C1 segment of cervical spinal cord (tissue), 14 donors: ENCODE measurements at places on chromosomes 11 and 22.

GRCh38 chr11:108218455-108218854 is 4.0 kb downstream of the NPAT start:
- no peak for DNase-seq

DNA sequence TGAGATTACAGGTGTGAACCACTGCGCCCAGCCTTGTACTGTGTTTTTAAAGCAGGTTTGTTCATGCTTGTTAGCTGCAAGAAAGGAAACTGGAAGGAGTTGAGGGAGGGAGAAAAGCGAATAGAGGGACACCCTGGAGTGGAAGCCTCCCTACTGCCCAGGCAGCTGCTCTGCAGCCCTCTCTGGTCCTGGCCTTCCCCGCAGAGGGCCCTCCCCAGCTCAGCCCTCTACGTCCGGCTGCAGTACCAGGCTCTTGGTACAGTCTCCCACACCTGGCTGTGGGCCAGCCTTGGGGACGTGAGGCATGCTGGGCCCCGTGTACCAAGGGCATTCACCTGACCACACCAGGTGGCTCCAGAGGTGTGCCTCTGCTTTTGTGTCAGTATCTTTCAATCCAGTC is 70.8 kb downstream of the MED15 start:
- DNase-seq: no peak

DNA sequence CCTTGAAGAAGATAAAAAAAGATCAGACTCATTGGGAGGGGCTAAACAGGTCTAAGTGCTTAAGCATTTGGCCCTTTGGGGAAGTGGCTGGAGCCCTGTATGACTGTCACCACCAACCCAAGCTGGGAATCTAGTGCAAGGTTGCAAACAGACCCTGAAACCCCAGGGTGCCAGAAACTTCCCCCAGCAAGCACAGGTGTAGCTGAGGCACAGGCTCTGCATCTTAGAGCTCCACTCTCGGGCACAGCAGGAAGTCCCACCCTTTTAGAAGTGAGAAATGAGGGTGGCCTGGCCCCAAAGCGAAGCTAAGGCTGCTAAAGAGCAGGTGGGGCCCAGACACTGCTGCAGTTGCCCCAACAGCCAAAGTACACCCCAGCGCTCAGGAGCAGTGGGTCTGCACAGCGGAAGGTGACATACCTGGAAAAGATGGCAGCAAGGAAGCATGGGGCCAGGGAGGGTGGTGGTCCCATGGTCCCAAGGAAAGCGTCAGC is 5.8 kb upstream of the KDM2A start:
- no peak for DNase-seq

DNA sequence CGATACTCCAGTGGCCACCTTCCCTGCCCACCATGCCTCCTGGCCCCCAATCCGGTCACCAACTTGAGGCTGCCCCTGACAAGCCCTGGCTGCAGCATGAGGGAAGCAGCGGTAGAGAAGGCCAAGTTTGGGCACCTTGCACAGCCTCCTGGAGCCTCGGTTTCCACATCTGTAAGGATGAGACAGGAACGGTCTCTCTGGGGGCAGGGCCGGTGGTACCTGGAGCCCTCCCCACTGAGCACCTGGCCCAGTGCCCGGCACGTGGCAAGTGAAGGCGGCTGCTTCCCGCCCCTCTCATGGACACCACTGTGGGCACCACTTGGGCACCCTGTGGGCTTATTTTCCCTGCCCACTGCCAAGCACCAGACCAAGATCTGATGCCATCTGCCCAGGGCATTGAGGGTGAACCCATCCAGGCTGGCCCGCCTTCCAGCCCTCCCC is 77.8 kb downstream of the CDKN1C start:
- DNase-seq: no peak

GRCh38 chr11:94519478-94520084 is 7.3 kb downstream of the C11orf97 start:
- no peak for DNase-seq

- DNase-seq: peak; percentile 94
These were observed 465 bp upstream of the TTC9C start for GRCh38 chr11:62727872-62728170.

DNA sequence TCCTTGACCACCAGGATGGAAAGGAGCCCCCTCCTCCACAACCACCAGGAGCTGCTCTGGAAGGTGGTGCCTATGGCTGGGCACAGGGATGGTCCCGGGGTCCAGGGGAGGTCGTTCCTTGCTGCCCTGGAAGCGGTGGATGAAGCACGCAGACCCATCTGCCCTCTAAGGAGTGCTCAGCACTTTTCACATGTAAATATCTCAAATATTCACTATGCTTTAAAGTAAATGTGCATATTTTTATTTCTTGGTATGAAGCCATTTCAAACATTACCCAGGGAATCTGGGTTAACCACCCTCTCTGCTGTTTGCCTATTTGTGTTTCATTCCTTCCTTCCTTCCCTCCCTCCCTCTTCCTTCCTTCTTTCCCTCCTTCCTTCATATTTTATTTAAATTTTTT is 21.7 kb downstream of the SPATA19 start:
- DNase-seq: no peak

- no peak for DNase-seq
These were observed 22.3 kb upstream of the SLC36A4 start for GRCh38 chr11:93220078-93220477.

DNA sequence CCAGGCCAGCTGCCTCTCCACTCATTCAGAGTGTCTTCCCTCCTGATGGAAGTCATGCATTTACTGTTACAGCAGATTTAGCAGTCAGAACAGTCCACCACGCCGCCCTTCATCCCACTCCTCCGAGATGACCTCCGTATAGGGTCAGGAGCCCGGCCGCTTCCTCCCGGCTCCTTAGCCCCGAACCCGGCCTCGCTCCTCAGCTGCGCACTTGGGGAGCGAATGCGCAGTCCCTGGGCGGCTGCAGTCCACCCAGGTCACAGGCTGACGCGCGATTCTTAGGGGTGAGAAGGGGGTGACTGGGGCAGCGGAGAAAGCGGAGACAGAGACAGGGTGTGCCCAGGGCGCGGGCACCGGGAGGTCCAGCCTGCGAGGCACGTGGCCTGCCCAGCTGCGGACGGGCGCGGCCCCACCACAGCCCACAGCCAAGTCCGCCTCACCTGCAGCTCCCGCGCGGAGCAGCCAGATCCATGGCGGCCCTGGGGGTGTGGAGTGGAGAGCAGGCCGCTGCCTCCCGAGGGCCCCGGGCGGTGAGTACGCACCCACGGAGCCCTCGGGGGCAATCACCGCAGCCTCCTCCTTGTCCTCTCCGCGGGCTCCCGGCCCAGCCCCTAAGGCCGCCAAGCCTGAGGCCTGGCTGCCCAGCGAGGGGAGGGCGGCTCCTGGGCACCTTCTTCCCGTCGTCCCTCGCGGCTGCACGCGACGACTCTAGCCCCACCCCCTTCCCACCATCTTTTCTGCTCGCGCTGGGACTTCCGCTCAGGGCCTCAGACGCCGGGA is 286.6 kb downstream of the BRD1 start:
- no peak for DNase-seq

DNA sequence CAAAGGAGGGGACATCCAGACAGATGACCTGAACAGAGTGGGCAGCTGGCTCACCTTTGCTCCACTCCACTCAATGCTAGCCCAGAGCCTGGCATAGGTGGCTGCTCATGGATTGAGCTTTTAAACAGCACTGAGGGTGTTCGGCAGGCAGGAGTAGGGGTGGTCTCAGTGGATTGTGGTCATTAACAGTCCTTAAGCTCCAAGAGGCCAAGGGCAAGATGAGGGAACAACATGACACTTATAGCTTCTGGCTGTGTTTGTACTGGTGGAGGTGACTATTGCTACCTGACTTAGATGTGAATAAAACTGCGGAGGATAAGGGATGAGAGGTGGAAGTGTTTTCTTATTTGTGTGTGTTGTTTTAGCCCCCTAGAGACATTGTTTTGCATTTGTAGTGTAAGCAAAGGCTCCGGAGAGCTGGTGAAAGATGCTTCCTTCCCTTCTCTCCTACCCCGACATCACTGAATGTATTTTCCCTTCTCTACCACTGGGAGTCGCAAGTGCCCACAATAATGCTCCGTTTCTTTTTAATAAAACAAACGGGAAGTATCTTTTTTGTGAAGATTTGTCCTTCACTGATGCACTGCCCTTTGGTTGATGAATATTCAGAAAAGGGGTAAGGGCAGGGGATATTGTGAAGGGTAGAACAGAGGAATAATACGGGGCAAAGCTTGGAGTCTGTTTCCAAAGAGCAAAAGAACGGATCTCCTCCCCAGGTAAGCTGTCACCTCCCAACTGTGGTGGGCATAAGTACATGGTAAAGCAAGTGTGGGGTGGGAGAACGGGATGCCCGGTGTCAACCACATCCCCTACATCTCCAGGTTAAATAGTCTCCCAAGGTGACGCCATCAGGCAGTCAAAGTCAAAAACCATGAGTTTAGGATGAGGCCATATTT is 27.5 kb upstream of the MTNR1B start:
- no peak for DNase-seq

DNA sequence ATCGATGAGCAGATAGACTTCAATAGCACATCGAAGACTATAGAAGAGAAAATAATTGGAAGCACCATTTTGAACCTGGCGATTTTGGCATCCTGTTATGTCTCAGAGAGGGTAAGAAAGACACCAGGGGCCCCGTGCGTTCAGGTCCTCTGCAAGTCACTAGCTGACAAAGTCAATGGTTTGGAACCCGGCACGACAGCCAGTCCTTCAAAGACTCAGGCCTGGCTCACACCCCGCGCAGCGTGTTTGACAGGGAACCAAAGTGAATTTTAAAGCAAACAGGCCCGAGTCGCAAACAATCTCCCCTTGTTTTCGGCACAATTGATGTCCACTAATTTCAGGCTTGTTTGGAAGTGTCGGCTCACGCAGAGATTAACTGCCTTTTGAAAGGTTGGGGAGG is 716.6 kb downstream of the BRD1 start:
- no peak for DNase-seq

DNA sequence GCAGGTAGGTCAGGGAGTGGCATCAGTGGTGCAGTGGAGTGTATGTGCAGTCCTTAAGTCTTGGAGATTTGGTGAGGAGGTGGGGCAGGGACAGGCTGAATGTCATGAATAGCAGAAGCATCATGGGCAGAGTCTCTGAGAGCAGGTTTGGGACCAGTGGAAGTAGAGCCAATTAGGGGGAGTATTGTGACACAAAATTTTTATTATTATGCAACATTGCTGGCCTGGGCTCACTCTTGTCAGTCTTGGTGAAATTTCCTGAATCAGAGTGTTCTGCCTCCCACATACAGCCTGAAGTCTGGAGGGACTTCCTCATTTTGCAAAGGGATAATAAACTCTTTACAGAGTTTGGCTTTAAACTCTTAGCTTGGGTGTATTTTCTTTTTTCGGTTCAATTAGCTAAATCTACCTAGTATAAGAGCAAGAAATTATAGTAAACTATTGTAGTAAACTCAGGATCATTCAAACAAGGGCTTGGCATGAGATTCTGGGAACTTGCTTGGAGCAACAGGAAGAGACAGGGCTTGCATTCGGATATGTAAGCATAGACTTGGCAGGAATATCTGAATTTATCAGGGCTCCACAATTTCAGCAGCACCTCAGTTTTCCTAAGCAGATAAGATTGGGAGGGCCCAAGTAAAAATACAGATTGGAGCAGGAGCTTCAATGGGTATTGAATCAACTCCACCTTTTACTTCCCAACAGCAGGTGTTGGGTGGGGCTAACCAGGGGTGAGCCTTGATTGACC is 67.7 kb downstream of the FDX1 start:
- DNase-seq: no peak

DNA sequence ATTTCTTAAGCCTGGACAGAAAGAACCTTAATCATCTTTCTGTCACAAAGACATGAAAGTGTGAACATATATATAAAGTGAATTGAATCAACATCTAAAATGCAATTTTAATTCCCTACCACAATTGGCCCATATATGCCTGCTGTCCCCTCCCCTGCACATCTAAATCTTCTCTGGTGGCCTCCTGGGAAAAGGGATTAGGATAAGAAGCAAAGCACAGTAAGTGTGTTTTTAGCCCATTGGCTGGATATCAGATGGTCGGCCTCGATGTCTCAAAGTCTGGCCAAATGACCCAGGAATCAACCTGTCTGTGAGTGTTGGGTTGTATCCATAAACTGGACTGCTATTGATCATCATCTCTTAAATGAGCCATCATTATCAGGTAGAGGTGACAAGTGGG is 5.8 kb downstream of the MMP3 start:
- no peak for DNase-seq

DNA sequence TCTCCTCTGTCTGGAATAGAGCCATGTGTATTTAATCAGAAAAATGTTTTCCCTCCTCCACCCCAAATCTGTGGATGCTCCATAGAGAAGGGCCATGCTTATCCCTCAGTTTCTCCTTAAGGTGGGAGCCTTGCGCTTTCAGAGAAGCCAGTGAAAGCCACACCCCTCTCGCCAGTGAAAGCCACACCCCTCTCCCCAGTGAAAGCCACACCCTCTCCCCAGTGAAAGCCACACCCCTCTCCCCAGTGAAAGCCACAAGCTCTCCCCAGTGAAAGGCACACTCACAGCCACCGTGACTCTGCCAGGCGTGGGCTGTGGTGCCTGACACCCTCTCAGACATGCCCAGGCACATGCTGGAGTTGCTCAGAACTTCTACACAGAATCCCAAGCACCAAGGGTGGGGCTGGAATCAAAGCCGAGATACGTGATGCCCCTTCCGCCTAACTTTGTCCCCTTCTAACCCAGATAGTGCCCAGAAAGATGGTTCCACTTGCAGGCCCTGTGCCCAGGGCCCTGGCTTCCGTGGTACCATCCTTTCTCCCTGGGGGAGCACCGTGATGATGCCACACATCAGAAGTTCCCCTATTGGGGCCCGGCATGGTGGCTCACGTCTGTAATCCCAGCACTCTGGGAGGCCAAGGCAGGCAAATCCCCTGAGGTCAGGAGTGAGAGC is 16.5 kb upstream of the PRR5 start:
- DNase-seq: no peak

DNA sequence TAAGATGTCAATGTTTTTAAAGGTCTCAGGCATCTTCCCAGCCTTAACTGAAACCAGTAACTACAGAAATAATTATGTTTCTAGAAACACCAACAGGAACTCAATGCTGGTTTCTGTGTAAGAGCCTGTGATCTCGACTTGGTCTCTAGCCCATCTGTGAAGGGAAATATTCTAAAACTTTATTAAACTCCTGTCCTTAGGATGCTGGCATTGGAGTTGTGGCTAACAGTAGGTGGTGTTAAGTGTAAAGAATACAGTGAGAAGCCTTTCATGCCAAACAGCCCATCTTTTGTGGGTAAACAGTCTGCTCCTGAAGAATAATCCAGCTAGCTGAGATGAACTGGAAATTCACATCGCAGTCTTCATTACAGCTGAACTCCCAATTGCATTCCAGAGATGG is 133.2 kb downstream of the ADAMTS15 start:
- DNase-seq: no peak

DNA sequence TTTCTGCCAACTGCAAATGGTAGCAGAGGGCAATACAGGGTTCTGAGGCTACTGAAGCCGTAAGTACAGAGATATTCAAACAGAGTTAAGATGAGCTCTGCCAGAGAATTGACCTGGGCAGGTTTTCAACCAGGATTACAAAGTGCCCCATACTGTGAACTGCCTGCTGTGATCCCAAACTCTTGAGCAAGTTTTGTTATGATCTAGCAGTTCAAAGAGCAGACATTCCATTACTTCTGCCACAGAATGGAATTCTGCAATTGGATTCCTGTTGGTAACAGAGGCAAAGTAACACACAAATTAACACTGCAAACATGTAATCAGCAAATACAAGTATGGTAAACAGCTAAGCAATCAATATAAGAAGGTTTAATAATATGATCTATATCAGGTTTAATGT is 31.2 kb downstream of the ALG9 start:
- DNase-seq: no peak

GRCh38 chr22:17773606-17774205 is 563 bp downstream of the BID start:
- DNase-seq: no peak

GRCh38 chr22:19057539-19057938 is 64.7 kb downstream of the DGCR2 start:
- no peak for DNase-seq

GRCh38 chr11:69384251-69385143 is 90.5 kb downstream of the MYEOV start:
- no peak for DNase-seq
